ENCODE measurements at places on chromosomes 3 and 15.

DNA sequence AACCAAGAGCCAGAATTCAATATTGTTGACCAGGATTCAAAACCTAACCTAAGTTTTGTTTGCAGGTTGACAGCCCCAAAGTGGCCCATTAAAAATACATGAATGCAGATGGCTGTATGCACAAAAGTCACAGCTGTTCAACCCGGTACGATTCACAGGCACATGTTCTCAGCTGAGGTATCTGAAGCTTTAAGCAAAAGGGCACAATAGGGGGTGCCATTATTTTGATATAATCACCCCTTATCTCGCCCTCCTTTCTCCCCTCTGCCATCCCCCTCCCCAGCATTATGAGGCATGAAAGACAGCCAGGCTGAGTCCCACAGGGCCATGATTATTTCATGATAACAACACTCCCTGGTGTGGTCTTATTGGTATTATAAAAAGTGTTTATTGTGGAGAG lies 264.9 kb downstream of the EBLN2 start:
- no peak for DNase-seq

DNA sequence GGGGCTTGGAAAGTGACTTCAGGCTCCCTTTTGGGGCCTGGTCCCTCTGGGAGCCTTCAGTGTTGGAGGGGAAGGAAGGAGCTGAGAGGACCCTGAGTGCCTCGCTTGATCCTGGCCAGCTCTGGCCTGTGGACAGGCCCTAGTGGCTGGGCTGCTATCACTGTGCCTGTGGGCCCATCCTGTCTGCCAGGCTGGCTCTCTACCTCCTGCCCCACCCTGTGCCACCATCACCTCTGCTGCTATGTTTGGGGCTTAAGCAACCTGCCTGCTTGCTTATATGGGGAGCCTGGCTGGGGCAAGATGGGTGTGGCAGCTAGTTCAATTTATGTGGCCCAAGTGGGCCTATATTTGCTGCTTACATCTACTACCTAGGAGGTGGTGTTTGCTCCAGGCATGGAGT lies 7.1 kb downstream of the TEX264 start:
- no peak for DNase-seq

DNA sequence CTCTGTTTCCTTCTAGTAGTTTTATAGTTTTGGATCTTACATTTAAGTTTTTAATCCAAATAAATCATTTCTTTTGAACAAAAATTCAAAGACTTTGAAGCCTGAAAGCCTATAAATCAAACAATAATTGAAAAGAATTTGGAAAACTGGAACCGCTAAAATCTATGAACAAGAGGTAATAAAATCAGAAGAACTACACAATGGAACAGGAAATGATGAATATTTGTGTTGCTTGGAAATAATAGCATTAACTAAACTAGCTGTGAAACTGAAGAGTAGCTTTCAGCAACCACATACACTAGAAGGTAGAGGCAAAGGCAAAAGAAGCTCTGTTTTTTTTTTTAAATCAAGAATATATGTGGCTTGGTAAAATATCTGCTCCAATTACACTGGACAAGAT lies 147.9 kb upstream of the ABI3BP start:
- no peak for DNase-seq

GRCh38 chr3:176554264-176554663 lies 643.0 kb downstream of the TBL1XR1 start:
- DNase-seq: no peak

DNA sequence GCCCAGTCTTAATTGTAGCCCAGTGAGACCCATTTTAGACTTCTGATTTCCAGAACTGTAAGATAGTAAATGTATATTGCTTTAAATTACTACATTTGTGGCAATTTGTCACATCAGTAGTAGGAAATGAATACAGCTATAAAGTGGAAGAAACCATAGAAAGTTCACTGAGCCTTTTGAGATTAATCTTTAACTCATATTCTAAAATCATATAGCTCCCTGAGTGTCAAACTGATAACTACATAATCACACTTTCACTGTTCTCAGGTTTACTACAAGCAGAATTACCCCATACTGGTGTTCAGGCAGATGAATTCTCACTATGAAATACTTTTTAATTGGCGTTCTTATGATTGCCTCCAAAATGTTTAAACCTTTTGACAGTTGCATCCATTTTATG lies 42.8 kb downstream of the CNTN4 start:
- no peak for DNase-seq

- DNase-seq: no peak
Measured at GRCh38 chr3:113501597-113501996, 13.4 kb downstream of the SPICE1 start.

GRCh38 chr3:25481386-25481785 lies 53.3 kb downstream of the RARB start:
- DNase-seq: no peak

DNA sequence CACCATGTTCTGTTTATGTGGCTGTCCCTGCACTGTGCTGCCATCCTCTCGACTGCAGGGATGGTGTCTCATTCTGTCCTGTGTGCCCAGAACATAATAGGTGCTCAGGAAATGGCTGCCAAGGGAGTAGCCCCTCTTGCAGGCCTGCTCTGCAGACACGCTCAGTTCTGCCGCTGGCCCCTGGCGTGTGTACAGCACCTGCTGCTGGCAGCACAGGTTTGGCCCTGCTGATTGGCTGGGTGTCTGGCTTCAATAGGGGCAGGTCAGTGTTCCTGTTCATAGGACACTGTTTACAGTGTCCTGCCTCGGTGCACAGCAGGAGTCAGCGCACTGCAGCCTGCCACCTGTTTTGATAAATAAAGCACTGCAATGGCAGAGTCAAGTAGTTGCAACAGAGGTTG lies 146.9 kb downstream of the DNAJB8 start:
- DNase-seq: no peak

DNA sequence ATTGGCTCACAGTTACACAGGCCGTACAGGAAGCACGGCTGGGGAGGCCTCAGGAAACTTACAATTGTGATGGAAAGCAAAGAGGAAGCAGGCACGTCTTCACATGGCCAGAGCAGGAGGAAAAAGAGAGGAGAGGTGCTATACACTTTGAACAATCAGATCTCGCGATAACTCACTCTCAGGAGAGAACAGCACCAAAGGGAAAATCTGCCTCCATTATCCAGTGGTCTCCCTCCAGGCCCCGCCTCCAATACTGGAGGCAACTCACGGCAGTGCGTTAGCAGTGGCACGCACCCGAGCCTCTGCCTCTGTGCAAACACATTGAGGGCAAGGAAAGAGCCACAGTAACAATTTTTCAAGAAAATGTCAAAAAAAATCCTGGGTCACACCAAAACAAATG lies 11.0 kb downstream of the OSTN start:
- no peak for DNase-seq

- DNase-seq: no peak
Measured at GRCh38 chr3:56918111-56918568, 116.4 kb upstream of the ARHGEF3 start.

DNA sequence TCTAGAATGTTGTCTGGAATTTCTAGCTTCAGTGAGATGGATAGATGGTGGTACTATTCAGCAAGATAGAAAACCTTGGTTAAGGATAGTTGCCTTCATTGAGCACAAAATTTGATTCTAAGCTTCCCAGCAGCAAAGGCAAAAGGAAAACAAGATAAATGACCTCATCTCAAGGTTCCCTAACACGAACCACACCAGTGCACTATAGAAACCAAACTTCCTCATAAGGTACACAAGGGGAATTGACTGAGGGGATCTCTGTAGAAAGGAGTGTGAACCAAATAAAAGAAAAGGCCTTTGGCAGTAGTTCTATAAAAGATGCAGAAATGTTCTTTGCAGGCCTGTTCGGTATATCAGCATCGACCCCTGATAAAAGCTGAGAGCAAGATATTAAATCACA lies 288.9 kb downstream of the SHQ1 start:
- no peak for DNase-seq

DNA sequence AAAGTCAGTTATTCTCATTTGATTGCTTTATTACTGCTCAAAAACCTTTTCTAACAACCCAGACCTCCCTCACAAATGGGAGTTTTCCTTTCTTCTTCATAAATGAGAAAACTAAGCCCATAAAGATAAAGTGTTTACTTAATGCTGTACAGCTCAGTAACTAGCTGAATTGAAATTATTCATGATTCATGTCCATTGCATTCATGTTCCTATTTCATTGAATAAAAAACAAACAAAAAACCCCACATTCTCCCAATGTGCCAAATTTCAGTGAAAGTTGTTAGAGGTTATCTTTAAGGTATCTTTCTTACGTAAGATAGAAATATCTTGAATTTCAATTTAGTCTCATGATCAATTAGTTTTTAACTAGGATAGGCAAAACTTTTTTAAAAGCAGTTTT lies 2.8 kb downstream of the PLSCR2 start:
- DNase-seq: no peak

GRCh38 chr3:11435440-11436165 lies 163.4 kb downstream of the ATG7 start:
- no peak for DNase-seq

GRCh38 chr3:36305929-36306520 lies 74.3 kb upstream of the STAC start:
- DNase-seq: no peak

- DNase-seq: no peak
Measured at GRCh38 chr3:38137615-38138348, 679 bp upstream of the MYD88 start.

- DNase-seq: no peak
Measured at GRCh38 chr3:60707452-60708020, 543.7 kb downstream of the FHIT start.

- DNase-seq: peak; percentile 74
Measured at GRCh38 chr3:13073326-13074005, at the start of gene IQSEC1. Gene IQSEC1 (minus strand): TSS chr3:13073429. CDS start chr3:13073014, 415 bp downstream.

- no peak for DNase-seq
Measured at GRCh38 chr3:88101142-88101541, 42.1 kb downstream of the ZNF654 start.

Measured in pons (tissue), 1 donor.